ENCODE measurements at places on chromosomes 1 and 21.
A peak's percentile ranks its signal among the peaks of the same experiment; 100 is the strongest.

GRCh38 chr21:26624983-26625519, 52.0 kb upstream of the CYYR1 start:
- no peak for DNase-seq

GRCh38 chr1:232993555-232993954, 43.1 kb downstream of the NTPCR start:
- DNase-seq: no peak

- no peak for DNase-seq
Observed at GRCh38 chr1:99348397-99349132, 84.3 kb downstream of the PLPPR4 start.

DNA sequence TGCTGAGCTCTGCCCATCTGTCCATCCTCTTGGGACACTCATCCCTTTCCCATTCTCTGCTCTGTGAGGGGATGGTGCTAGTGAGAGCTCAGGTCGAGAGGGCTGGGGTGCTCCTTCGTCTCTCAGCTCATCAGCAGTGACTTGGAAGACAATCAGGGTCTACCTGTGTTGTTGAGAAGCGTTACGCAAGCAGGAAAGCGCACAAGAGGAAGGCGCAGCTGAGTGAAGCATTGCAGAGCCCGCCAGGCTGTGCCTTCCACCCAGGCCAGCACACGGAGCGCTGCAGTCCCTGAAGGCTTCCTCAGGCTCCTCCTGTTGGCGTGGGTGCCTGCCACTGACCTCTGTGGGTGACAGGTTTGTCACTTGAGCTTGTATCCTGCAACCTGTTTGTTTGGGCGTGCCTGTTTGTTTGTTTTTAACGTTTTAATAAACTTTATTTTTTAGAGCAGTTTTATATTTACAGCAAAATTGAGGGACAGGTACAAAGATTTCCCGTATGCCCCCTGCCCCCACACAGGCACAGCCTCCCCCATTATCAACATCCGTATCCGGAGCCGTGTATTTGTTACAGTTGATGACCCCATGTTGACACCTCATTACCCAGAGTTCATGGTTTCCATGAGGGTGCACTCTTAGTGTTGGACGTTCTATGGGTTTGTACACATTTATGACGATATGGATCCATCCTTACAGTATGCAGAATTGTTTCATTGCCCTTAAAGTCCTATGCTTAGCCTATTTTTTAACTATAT, 36.7 kb downstream of the ADARB1 start:
- no peak for DNase-seq

DNA sequence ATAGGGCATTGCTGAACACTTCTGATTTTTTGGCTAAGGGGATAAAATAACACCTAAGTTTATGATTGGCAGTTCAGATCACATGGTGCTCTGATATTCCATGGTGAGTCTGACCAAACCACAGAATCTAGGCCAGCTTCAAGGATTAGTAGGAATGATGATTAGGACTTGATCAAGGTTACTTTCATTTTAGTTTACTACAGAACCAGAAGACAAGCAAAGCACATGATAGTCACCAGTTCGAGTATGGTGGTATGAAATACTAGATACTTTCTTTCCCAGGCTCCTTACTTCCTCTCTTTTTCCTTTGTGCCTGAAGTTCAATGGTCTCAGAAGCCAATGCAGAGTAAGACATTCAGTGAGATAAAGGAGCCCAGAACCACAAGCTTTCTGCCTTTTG, 26.6 kb downstream of the S100A10 start:
- no peak for DNase-seq

DNA sequence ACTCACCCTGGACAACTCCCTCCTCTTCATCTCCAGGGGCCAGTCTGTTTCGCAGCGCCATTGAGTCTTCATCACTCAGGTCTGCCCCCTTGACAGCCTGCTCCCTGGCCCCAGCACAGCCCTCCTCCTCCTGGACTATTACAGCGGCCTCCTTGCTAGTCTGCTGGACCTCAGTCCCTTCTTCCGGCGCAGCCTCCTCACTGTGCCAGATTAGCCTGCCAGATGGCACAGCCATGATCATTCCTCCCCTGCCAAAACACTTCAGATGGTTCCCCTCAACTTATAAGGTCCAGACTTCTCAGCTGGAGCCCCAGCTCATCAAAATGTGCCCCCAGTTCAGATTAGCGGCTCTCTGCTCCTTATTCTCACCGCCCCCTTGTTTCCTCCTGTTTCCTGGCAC, 7.0 kb upstream of the CELSR2 start:
- no peak for DNase-seq

GRCh38 chr1:15863156-15863901, 15.8 kb downstream of the SPEN start:
- DNase-seq: no peak

DNA sequence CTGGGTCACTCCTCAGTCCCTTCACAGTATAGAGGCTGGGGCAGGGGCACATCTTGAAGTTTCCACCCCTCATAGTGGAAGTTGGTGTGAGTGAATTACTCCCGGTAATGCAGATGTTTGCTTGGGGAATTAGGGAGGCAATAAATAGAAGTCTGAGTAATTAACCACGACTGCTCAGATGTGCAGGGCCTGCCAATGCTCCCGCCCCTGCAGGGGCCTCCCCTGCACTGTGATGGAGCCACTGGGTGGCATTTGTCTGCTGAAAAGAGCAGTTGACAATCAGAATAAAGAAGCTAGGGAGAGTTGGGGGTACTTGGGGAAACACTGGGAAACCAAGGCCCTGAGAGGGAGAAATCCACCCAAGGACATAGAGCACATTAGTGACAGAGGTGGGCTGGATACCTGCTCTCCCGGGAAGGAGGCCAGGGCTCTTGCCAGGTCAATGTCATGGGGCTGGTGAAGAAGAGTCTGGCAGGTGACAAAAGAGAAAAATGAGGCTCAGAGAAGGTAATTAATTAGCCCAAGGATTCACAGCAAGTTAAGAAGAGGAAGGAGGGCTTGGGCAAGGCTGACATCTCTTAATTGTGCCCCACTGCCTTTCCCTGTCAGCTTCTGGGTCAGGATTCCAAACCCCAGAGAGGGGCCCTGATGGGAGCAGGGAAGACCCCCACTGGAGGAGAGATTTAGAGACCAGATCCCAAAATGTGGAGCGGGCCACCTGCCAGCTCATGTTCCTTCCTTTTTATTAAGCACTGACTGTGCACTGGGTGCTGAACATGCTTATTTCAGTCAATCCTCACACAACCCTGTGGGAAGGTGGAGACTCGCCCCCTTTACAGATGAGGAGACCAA, 436.2 kb downstream of the MATN1 start:
- DNase-seq: no peak

DNA sequence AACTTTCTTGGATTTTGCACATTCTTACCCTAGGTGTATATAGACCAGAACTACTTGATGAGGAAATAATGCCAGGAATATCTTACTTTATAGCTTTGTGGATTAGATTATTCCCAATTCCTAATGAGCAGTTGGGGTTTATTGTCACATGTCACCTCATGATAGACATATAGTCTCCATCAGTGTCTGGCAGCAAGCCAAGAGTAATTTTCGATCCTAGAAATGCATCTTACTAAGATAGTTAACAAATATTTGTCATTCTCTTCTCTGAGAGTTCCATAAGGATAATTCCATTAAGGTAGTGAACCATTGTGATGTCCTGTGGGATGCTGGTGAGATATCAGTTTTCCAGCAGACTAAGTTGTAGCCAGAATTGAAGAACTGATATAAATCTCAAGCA, 1282.9 kb upstream of the B3GALT2 start:
- DNase-seq: no peak

GRCh38 chr1:29880556-29880955, 644.2 kb downstream of the PTPRU start:
- no peak for DNase-seq

GRCh38 chr1:84995484-84996334, 1.2 kb downstream of the MCOLN2 start:
- DNase-seq: no peak

- DNase-seq: no peak
Observed at GRCh38 chr1:117930173-117930447, 571 bp downstream of the WDR3 start.

DNA sequence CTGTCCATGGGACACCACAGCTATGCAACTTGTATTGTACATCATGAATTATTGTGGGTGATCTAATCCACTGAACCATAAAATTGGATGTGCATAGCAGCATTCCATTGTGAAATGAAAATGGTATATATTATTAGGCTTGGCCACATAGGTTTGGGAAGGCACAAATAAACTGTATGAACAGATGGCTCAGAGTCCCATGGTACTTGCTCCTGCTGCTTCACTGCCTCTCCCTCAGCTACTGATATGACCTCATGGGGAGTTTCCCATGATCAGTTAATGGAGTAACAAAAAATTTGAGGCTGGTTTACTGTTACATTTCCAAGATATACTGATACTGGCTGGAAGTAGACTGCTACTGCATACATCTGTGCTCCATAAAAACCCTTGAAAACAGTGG, 152.7 kb upstream of the NEGR1 start:
- no peak for DNase-seq

DNA sequence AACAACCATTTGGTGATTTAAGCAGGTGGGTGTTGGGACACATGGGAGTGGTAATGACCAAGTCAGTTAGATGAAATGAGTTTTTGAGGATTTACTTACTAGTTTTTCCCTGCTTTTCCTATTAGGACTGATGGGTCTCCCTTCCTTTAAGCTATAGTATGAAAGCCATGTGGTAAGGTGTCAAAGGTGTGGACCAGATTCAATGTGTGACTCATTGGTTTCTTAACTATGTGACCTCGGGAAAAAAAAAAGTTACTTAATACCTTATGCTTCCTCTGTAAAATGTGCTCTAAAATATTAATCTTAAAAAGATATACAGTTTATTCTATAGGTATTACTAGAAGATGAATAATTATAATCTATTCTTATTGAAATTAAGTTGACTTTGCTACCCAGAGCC, 93.7 kb downstream of the DUSP10 start:
- no peak for DNase-seq

GRCh38 chr1:5863238-5863637, 129.0 kb downstream of the NPHP4 start:
- no peak for DNase-seq

GRCh38 chr1:111777301-111777700, 21.6 kb downstream of the DDX20 start:
- DNase-seq: no peak

GRCh38 chr1:165235155-165235776, 121.2 kb downstream of the LMX1A start:
- DNase-seq: no peak

DNA sequence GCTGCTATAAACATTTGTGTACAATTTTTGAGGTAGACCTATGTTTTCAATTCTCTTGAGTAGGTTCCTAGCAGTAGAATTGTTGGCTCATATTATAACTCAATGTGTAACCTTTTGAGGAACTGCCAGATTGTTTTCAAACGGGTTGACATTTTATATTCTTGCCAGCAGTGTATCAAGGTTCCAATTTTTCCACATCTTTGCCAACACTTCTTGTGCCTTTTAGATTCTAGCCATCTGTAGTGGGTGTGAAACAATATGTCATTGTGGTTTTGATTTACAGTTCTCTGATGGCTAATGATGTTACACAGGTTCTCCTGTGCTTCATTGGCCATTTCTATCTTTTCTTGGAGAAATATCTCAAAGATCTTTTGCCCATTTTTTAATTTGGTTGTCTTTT, 36.4 kb downstream of the MAP3K7CL start:
- DNase-seq: no peak

GRCh38 chr1:116472431-116472961, 98.3 kb downstream of the CD58 start:
- no peak for DNase-seq

DNA sequence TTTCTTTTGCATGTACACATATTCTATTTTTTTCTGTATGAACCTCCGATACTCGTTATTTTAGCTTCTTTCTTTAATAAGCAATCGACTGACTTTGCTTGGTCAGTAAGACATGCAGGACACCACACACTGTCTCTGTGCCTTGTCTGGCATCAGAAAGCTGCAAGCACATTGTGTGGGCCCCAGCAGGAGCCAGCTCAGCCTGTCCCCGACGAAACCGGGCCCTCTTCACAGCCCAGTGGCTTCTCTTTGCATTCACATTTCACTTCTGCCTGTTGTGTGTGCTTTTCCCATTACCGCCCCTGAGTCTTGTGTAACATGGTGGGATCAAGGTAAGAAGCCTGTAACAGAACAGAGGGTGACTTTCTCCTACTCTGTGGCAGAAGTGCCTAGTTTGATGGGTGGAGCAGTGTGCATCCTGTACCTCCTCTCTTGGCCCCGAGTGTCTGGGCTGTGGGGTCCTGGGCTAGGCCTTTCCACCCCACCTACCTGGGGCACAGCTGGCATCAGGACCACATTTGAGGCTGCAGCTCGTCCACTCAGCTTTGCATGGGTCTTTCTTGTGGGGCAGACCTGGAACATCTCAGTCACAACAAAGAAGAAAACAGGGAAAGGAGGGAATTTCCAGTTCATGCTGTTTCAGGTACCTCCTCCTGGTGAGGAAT, 118.9 kb upstream of the COL6A1 start:
- no peak for DNase-seq

GRCh38 chr1:173023343-173023742, 27.4 kb downstream of the TNFSF18 start:
- no peak for DNase-seq

- DNase-seq: peak; percentile 29
Observed at GRCh38 chr1:217048104-217048707, 325.0 kb upstream of the ESRRG start.
